Activated naive CD4-positive, alpha-beta T cell treated with Interleukin-2 at 50 U/mL for 16 hours (primary cell): ENCODE measurements at places on chromosomes 5 and 9.

DNA sequence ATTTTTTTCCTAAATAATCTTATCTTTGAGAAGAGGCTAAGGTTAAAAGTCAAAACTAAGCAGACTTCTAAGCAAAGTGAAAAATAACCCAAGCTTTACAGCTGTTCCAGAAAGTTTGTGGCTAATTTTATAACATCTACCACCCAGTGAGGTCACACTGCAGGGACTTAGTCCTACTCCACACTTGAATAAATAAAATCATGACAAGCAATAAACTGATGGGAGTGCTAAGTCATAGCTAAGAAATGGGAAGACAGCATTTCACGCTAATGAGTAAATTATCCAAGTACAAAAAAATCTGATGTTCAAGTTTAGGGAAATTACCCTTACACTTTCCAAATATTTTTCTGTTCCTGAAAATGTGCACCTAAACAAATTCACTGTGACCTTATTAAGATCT lies 47.7 kb downstream of the ZNF608 start:
- DNase-seq = no peak

- DNase-seq = no peak
Measured at GRCh38 chr5:78758169-78758839, 109.7 kb upstream of the LHFPL2 start.

DNA sequence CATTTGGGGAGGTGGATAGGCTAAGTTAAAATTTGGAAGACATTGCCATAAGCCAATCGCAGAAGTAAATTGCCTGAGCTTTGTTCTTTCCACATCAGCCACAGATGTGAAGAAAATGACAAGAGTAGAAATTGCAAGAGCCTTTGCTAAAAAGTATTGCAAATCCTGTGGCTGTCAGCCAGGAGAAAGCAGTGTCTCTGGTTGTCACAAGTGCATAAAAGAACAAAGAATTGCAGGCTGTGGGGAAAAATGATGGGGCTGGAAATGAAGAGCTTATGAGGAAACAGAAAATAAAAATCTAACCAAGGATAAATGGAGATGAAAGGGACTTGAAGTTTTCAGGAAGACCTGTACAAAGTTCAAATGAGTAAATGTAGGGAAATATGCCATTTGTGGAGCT lies 344.8 kb downstream of the CSNK1G3 start:
- DNase-seq = no peak

- DNase-seq = no peak
Measured at GRCh38 chr9:21815643-21816042, 13.2 kb downstream of the MTAP start.

DNA sequence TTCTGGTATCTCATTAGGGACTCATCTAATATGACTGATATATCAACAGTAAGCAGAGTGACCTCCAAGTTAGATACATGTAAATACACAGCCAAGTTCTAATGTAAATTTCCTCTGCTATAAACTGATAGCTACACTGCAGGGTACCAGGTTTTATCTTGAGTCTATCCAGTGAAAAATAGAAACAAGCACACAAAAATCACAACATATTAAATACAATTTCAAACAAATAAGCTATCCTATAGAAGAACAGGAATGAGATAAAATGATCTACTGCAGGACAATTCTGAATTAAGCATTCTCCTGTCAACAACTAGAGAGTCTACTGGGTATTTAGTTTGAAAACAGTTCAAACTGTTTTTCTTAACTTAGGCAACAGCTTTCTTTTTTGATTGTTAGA lies 42.7 kb downstream of the NR3C1 start:
- no peak for DNase-seq
